ENCODE measurements at places on chromosomes 4 and X.

DNA sequence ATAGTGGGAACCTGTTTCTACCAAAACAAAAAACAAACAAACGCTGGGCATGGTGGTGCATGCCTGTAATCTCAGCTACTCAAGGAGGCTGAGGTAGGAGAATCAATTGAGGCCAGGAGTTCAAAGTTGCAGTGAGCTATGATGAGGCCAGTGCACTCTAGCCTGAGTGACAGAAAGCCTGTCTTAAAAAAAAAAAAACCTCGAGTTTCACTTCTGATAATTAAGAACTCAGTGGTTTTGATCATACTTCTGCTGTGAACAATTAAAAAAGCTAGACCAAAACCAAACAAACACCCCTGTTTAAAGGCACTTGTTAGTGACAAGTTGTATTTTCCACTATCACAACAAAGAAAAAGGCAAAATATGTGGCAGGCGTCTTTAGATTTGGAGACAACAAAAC, 15.0 kb upstream of the UBE2D3 start:
- DNase-seq: no peak

- peak; percentile 73 for DNase-seq
Observed at GRCh38 chr4:8167291-8167690, 8.7 kb upstream of the ABLIM2 start.

DNA sequence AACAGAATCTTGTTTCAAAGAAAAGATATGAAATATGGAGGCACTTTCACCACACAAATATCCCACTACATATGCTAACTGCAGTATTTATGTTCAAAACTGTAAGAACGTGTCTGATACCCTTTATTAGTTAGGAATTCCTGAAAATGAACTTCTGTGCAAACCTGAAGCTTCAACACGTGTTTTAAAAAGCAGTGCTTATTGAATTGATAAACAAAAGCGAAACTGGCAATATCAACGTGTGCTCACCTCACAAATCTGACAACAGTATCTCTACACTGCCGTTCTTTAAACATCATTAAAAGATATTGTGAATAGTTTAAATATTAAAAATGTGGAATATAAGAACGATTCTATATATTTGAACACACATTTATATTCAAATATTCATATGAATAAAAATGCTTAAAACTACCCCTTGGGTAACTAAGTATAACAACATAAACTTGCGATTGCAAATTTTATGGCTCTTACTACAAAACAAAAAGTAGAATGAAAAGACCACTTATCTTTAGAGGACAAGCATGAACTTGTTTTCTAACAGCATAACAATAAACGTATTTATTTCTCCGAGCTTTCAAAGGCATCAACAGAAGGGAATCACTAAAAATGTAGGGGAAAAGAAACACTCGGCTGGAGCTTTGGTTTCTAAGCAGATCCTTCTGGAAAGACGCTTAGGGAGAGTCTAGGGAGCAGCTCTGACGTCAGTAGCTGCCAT, at the start of gene LRP2BP:
Gene LRP2BP (minus strand): TSS at position 687 of the 718 bp plus-strand sequence. CDS start 17,738 bp downstream, outside the sequence.
- DNase-seq: peak; percentile 13

DNA sequence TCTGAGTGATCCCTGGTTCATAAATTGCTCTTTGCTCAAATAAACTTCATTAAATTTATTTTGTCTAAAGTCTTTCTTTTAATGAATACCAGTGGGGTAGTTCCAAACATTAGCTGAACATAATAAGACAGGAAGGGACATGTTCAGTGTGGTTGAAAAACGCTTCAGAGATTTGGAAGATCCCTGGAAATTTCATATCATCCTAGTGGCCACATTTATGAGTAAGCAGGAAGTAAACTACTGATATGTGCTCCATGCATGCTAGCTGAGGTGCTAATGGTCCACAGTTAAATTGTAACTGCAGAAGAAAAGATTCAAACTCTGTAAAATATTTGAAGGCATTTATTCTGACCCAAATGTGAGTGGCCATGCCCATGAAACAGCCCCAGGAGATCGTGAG, 1328.7 kb downstream of the ADGRL3 start:
- DNase-seq: no peak

DNA sequence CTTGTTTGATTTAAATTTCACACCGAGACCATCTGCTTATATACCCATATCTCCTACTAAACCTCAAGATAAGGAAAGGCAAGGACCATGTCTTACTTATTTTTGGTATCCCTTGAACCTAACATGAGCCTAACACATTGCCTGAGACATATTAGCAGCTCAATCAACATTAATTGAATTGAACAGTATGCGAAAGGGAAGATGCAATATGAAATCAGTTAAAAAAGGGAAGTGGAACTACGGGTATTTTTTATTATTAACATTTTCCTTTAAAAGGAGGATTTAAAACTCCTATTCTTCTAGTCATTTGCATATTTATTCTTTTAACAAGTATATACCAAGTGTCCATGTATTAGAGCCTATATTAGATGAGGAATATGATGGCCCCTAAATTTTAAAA, 197.0 kb downstream of the CAMK2D start:
- DNase-seq: peak; percentile 20

DNA sequence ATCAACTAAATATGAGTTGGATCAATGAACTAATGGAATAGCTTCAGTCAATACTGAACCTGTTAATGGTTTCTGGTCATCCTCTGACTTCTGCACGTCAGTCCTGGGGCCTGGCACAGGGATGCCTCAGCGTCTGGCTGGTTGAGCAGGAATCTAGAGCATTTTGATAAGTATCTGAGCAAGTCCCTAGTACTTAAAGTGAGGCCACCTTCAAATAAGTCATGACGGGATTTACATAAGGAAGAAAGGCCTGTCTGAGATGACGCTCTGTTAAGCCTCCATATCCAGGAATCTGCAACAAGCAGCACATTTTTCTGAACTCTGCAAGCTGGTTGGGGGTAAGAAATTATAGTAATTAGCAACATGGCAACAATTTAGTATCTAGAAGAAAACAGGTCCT, 83.2 kb upstream of the TBC1D9 start:
- DNase-seq: no peak

DNA sequence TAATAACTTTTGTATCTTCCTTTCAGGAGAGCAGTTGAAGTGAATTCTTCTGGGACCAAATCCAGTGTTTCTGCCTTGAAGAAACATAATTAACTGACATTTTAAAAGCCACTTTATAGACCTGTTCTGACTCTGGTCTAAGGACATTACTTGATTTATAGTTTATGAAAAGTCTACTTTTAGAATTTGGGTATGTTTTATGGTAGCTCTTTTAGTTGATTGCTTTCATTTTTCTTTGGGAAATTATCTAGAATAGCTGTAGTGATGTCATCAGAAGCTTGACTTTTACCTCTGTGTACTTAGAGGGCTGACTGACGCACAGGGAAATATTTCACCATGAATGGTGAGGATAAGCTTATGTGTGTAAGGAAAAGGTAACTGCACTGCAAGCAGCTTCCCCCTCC, 131.8 kb upstream of the LIMCH1 start:
- no peak for DNase-seq

DNA sequence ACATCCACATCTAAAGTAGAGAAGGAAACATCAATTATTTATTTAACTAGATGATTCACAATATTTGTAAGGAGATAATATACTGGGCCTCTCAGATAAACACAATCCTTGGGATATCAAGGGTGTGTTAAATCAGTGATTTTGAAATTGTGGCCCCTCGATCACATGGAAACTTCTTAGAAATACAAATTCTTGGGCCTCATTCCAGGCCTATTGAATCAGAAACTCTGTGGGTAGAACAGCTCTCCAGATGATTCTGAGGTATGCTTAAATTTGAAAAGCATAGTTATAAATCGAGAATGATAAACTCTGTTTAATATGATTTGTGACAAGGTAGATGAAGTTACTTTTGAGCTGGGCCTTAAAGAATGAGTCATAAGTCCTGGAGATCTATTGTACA, 64.3 kb upstream of the GPR174 start:
- no peak for DNase-seq

DNA sequence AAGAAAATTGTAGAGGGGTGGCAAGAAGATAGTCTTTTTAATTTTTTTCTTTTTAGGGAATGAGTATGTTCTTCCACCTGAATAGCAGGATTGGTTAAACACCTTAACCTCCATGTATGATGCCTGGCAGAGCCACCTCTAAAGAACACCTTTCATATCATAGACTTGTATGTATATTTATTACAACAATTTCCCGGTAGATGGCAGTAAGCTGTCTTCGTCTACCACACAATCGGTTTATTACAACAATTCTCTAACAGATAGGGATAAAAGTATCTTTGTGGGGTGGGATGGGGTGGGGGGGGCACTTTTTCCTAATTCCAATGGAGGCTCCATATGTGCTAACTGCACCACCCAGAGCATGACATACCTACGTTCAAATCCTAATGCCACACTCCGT, 255.5 kb downstream of the LDB2 start:
- no peak for DNase-seq

DNA sequence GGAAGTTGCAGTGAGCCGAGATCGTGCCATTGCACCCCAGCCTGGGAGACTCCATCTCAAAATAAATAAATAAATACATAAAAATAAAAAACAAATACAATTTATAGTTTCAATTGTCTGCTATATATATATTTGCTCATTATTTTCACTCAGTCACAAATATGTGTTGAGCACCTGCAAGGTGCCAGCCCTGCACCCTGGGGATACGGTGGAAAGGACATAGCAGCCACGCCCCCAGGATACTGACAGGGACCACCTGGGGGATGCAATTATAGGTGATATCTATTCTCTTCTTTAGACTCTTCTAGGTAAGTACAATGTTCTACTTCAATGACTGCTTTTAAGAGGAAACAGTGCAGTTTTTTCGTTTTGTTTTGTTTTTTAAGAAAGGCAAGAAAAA, 85.0 kb downstream of the JAKMIP1 start:
- no peak for DNase-seq

- DNase-seq: no peak
Observed at GRCh38 chr4:168057412-168057811, 34.9 kb upstream of the ANXA10 start.

DNA sequence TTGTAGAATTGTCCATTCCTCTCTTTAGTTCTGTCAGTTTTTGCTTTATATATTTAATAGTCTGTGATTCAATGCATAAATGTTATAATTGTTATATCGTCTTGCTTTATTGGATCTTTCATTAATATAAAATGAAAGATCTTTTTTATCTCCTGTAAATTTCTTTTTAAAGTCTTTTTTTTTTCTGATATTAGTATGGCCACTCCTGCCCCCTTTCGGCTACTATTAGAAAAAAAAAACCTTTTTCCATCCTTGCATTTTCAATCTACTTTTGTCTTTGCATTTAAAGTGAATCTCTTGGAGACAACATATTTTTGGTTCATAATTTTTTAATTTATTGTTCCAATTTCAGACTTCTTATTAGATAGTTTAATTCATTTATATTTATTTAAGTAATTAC, 677.4 kb upstream of the NDST4 start:
- DNase-seq: no peak

DNA sequence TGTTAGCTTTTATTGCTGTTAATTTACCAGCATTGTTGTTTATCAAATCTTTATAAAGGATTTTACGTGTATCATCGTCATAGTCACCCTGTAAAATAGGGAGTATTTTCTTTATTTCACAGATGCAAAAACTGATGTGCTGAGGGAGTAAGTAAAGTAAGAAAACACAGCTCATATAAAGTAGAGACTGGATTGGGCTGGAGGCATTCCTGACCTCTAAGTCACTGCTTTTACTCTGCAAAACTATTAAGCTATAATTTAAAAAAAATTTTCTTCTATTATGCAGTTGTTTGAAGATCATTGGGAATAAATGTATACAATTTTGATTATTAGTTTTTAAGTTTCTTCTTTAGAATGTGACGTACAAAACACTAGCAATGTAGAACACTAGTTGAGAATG, 45.9 kb downstream of the NUDT6 start:
- DNase-seq: no peak

All from inflammatory macrophage treated with lipopolysaccharide for 1 hour (primary cell).